ENCODE measurements at places on chromosomes 12 and 14.

DNA sequence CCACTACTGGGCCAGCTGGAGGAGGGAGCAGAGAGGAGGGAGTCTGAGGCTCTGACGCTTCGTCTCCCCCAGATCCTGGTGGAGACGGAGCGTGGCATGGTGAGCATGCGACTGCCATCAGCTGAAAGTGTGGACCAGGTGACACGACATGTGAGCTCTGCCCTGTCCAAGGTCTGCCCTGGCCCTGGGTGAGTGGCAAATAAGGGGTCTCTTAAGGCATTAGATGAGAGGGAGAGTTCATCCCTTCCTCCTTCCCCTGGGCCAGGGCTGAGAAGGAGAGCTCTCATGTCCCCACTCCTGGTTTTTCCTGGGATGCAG, 2.5 kb downstream of the CARMIL3 start:
- no peak for DNase-seq

DNA sequence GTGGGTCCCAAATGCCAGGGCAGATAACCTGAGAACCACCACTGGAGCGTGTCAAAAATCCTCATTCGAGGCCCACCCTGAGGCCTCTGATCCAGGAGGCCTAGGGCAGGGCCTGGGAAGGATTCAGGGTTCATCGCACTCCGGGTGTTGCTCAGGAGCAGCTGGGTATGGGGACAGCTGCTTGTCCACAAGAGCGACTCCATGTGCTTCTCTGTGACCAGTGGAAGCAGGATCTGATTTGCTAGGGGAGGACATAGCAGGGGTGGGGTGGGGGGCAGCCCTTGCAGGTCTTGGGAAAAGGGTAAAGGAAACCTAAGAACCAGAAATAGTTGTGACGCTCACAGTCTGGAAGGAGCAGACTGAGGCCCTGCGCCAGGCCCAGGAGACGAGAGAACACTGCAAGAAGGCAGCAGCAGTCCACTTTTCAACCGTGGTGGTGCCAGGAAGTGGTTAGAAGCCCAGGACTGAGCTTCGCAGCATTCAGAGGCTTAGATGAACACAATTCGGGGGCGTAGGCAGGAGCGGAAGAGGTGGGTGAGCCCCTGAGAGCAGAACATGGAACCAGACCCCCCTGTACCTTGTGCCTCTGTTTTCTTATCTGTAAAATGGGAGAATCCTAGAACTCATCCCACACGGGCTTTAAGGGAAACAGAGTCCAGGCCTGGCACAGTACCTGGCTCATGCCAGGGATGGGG, 33.7 kb downstream of the ITPK1 start:
- no peak for DNase-seq

- DNase-seq: no peak
Observed at GRCh38 chr14:99507860-99508640, 26.8 kb downstream of the CCNK start.

DNA sequence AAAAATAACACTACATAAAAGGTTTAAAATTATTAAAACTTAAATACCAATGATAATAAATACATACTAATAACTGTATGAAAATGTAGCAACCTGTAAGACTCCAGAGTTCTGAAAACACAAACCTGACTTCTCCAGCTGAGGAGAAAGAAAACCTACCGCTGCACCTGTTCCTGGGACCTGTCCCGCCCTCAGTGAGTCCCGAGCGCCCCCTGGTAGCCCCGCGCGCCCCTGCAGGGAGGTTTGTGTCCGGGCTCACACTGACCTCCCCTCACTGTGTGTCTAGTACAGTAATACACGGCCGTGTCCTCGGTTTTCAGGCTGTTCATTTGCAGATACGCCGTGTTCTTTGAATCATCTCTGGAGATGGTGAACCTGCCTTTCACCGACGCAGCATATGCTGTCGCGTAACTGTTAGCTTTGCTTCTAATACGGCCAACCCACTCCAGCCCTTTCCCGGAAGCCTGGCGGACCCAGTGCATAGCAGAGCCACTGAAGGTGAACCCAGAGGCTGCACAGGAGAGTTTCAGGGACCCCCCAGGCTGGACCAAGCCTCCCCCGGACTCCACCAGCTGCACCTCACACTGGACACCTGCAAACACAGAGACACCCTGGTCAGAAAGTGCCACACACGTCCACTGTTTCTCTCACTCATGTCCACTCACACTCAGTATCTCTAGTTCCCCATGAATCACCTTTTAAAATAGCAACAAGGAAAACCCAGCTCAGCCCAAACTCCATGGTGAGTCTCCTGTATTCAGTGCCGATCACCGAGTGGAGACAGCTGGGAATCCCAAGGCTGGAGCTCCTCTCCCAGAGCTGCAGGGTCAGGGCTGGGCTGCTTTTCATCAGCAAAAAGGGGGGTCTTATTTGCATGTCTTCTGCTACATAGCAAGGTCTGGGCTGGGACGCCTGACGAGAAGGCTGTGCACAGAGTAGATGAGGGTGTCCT, 1276.3 kb downstream of the TMEM121 start:
- no peak for DNase-seq

- DNase-seq: no peak
Observed at GRCh38 chr12:67394550-67394949, 125.4 kb downstream of the CAND1 start.

GRCh38 chr12:120989687-120990086, 11.3 kb downstream of the HNF1A start:
- no peak for DNase-seq

GRCh38 chr14:95544588-95544987, 9.7 kb downstream of the GLRX5 start:
- DNase-seq: no peak

GRCh38 chr12:131375261-131375971, 335.5 kb upstream of the SFSWAP start:
- DNase-seq: no peak

GRCh38 chr12:15808652-15809051, 19.5 kb upstream of the EPS8 start:
- DNase-seq: no peak

DNA sequence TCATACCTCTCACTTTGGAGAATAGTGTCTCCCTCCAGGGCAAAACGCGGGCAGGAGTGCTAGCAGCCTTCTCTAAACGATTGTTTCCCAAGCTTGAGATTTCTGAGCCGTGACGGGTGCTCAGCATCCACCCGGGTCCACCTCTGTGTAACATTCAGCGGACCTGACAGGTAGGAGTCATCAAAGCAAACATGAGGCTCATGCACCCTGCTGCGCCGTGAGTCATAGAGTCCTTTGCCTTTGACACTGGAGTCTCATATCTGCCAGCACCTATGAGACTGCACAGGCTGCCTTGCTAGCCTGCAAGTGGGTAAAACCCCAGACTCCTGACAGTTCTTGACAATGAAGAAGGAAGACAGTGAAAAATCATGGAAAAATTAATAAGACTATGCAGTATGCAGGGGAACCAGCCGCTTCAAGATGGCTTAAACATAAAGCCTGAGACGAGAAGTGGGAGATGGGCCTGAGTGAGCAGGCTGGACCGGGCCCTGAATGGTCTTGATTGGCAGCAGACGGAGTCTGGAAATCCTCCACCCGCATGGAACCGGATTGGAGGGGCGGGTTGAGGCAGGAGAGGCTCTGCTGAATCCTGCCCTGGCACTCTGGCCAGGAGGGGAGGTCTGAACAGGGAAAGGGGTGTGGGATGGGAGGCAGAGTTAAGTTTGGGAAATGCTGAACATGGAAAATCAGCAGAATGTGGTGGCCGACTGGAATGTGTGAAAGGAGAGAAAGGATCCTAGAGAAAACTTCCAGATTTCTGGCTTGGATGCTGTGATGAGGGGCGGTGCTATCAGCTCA, 54.2 kb downstream of the LGMN start:
- DNase-seq: no peak

DNA sequence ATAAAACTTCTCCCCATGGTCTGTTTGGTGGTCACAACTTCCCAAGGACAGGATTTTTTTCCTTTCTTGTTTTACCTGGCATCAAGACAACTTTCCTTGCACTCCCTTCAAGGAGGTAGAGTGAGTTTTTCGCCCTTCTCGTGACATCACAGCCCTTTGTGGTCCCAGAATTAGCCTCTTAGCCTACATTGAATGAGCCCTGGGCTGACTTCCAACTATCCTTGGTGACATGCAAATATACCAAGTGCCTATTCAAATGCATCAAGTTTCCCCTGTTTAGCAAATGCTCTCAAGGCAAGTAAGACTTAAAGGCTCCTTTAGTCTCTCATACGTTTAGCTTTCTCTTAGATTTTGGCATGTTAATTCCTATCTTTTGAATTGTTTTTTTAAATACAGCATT, 36.6 kb downstream of the TC2N start:
- DNase-seq: no peak

- DNase-seq: no peak
Observed at GRCh38 chr12:57514720-57515407, 5.5 kb downstream of the DDIT3 start.

DNA sequence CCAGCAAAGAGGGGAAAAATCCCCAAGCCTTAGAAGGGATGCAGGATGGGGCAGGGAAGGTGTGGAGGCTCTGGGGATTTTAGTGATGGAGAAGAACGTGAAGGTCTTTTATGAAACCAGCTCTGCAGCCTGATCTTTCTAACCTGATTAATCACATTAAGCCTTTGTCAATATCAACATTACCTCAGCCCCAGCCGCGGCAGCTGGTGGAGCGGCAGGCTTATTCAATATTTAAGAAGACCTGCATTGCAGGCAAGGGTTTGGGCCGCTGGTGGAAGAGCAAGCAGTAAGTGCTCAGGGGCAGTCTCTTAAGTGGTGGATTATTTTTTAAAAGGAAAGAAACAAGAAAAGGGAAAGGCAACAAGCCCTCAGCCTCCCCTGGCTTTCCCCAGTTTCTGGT, 16.6 kb downstream of the RPH3A start:
- DNase-seq: no peak

DNA sequence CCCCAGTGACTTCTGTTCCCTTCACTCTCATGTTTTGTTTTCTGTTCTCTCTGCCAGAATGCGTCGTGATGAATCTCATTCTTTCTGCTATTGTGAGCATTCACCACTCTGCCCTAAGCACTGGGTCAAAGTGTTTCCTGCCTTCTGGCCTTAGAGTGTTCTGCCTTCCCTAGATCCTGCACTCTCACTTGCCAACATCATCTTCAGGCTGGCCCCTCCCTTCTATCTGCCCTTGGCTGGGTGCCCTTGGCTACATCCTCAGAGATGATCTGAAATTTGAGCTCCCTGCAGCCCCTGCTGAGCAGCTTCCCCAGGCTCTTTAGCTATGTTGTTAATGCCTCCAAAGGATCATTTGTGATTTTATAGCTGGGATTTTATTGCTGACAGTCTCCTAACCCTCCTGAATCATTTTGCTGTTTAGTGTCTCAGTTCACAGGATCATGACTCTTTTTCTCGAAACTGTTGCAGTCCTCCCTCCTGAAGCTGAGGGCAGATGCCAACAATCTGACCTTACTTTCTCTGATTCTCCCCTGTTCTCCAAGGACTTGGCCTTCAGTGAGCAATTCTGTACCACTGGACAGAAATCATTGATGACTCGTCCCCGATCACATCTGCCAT, 4.5 kb downstream of the DHRS2 start:
- no peak for DNase-seq

GRCh38 chr12:115507560-115507889, 770.0 kb downstream of the MED13L start:
- DNase-seq: no peak

GRCh38 chr14:68853749-68854148, 60.9 kb upstream of the ZFP36L1 start:
- no peak for DNase-seq

GRCh38 chr12:57893431-57894353, 47.2 kb upstream of the CTDSP2 start:
- no peak for DNase-seq

DNA sequence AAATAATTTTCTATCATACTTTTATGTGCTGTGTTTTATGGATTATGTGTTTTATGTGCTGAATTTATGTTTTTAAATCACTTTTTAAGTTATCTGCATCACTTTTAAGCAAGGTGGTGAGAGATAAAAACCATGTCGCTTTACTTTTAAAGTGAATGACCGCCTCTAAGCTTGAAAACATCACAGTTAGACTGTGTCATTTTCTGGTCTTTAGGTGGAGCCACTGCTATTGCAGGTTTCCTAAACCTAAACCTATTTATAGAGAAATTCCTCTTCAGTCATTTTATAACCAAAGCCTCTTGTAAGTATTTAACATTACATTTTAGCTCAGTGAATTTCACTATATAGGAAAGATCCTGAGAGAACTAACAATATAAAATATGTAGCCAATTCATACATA, 21.0 kb upstream of the MDM2 start:
- DNase-seq: no peak

- no peak for DNase-seq
Observed at GRCh38 chr14:88384718-88385117, 739 bp upstream of the SPATA7 start.

GRCh38 chr12:115945491-115945885, 332.0 kb downstream of the MED13L start:
- no peak for DNase-seq

- no peak for DNase-seq
Observed at GRCh38 chr12:93434256-93434865, 7.4 kb downstream of the UBE2N start.

- no peak for DNase-seq
Observed at GRCh38 chr12:51924551-51925319, 17.4 kb downstream of the ACVRL1 start.

DNA sequence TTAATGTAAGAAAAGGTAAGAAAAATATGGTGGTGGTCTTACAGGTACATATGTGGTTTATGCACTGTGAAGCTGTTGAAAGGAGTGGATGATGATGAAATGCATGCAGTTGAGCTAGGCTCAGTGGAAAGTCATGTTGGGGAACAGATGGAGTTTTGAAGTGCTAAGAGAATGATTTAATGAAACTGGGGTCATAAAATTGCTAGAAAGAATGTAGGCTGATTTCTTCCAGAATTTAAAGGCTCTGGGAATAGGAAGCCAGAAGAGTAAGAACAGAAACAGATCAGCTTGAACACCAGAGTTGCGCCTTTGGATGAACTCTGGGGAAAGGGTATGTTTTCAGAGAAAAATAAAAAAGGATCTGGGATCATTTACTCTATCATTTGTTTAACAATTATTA, 146.5 kb downstream of the MON2 start:
- DNase-seq: no peak

DNA sequence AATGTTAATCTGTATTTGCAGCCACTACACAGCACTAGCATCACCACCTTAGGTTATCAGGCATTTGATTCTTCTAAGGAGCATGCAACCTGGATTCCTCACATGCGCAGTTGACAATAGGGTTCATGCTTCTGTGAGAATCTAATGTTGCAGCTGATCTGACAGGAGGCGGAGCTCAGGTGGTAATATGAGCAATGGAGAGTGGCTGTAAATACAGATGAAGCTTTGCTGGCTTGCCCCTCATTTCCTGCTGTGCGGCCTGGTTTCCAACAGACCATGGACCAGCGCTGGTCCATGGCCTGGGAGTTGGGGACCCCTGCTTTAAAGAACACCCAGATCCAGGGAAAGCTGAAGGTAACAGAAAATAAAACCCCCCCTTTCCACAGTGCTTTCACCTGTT, 51.0 kb downstream of the TMX1 start:
- DNase-seq: no peak

- DNase-seq: no peak
Observed at GRCh38 chr14:105760691-105761344, 234.4 kb downstream of the TMEM121 start.

GRCh38 chr12:78120866-78121560, 290.3 kb downstream of the NAV3 start:
- DNase-seq: no peak

Data from stimulated activated CD4-positive, alpha-beta T cell treated with anti-CD3 and anti-CD28 coated beads, TNF-alpha, amount 100 ng/mL, for 1 hour (primary cell).